ENCODE measurements at places on chromosomes 11 and 22.

GRCh38 chr11:111128076-111128870, 117.3 kb upstream of the POU2AF2 start:
- no peak for DNase-seq

- peak; percentile 61 for DNase-seq
These were observed 3.7 kb downstream of the CATSPER1 start for GRCh38 chr11:66022401-66023185.

GRCh38 chr11:35011944-35012343, 95.5 kb downstream of the PDHX start:
- no peak for DNase-seq

DNA sequence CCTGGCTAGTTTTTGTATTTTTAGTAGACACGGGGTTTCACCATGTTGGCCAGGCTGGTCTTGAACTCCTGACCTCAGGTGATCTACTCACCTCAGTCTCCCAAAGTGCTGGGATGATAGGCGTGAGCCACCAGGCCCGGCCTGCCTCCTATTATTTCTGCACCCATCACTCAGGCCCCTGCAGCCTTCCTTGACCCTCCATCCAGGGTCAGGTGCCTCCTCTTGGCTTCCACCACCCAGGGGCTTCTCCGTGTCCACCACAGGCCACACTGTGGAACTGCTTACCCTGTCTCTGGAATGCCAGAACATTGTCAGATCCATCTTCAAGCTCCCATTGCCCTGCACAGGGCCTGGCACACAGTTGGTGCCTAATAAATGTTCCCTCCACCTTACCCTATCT, 75.4 kb upstream of the RTL6 start:
- DNase-seq, result no peak

DNA sequence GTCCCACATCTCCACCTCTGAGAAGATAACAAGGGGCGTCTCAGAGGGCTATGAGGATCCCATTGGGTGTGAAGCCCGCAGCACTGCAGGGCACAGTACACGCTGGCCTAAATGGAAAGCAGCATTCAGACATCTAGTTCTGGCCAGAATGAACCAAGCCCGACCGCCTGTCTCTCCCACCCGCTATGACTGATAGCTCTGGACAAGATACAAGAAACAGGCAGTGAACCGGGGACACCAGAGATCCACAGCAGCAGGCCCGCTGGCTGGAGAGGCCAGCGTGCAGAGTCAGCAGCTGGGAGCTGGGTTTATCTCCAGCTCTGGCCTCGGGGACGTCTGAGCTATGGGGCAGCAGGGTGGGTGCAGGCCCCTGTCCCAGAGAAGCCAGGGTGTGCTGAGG, 9.6 kb downstream of the CERK start:
- DNase-seq, result no peak

DNA sequence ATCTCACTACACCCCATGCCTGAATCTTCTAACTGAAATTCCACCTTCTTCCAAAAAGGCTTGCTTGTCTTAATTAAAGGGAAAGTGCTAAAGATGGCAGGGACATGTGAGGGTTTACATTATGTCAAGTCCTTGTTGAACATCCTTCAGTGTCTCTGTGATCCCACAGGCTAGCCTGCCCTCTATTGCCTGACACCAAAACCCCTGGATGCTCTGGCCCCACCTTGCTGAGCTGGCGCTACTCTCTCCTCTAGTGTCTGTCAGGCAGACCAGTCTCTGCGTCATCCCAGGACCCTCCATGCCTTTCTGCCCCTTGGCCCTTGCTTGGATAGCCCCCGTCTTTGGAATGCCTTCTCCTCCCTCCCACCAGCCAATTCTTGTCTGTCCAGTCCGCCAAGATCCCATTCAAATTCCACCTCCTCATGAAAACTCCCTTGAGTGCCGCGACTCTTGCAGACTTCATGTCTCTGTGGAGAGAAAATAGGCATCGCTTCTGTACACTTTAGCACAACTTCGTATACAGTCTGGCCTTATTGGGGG, 69.3 kb downstream of the PKNOX2 start:
- no peak for DNase-seq

DNA sequence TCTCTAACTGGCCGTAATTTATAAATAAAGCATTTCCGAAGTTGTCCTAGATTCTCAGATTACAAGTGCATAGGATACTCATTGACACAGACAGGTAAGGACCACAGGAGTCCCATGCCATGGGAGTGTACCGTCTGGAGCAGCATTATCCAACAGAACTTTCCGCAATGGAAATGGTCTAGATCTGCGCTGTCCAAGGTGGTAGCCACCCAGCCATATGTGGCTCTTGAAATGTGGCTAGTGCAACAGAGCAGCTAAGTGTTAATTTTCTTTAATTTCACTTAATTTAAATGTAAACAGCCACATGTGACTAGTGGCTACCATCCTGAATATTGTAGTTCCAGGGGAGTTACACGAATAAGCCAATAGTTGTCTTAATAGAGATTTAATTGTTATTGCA, 71.3 kb downstream of the GALNT18 start:
- DNase-seq, result no peak

Data from LHCN-M2 (cell line).